ENCODE measurements at places on chromosomes 11 and 22.

DNA sequence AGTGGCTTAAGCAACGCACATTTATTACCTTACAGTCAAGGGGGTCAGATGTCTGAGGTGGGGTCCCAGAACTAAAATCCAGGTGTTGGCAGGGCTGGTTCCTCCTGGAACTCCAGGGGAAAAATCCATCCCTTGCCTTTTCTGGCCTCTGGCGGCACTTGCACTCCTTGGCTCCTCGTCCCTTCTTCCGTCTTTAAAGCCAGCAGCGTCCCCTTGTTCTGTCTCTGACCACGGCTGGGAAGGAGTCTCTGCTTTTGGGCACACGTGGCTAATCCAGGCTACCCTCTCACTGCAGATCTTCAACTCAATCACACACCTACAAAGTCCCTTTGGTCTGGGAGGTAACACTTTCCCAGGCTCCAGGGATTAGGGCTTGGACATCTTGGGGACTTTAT lies 73.5 kb upstream of the WNT7B start:
- no peak for DNase-seq

DNA sequence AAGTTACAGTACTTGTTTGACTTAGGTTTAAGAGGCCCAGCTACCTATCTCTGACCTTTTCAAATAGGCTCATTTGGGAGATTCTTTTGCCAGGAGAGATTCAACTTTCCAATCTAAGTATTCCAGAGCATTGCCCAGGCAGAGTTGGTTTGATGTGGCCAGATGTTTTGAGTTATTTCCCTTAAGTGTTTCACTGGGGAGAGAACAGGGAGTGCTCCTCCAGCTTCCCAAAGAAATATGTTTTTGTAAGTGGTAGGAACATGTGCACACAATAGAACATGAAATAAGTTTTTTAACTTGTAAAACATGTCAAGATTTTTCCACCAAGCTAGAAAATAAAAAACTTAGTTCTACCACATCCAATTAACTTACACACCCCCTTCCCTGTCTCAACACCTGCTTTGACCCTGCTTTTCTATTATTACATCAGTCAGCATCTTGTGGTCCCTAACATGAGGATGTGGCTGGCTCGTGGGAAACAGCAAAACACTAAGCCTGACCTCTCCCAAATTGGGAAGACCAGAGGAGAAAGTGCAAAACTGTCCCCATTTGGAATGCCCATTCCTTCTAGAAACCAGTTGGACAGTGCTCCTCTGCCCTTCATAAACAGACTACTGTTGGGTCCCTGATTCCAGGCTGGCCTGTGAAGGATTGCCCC lies 70.4 kb upstream of the RASSF10 start:
- no peak for DNase-seq

GRCh38 chr11:87295237-87295636 lies 257.5 kb downstream of the TMEM135 start:
- no peak for DNase-seq

GRCh38 chr22:50691521-50691920 lies 18.9 kb downstream of the SHANK3 start:
- no peak for DNase-seq

GRCh38 chr11:133710241-133710640 lies 135.1 kb downstream of the SPATA19 start:
- DNase-seq = no peak

- no peak for DNase-seq
These were observed 1.9 kb upstream of the THAP7 start for GRCh38 chr22:21003782-21004181.

DNA sequence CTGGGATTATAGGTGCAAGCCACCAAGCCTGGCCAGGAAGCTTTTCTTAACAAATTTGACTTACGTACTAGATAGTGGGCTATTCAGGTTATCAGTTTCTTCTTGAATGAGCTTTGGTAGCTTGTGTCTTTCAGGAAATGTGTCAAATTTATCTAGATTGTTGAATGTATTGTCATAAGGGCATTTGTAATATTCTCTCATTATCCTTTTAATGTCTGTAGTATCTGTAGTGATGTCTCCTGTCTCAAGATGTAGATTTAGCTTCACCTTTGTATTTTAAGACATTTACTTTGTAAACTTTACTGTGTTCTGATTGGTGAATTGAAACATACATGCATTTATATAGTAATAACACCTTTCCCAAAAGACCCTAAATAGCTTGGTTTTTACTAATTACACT lies 20.7 kb downstream of the ARHGAP8 start:
- DNase-seq = no peak

DNA sequence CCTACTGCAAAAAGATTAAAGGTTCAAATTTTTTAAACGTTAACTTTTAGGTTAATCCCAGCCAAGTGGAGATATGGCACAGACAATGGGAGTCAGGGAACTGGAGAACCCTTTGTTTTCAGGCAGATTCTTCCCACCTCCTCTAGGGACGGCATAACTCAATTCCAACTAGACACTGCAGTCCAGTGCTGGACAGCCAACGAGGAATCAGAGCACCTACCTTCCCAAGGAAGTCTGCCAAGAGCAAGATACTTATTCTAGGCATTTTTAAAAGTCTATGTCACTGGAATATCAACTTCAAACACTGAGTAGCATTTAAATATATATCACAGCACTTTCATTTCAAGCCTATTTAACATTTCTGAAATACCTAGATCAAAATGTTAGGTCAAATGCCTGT lies 7.3 kb downstream of the CADM1 start:
- no peak for DNase-seq

- no peak for DNase-seq
These were observed 20.9 kb downstream of the KREMEN1 start for GRCh38 chr22:29093501-29094300.

- DNase-seq = no peak
These were observed 857.2 kb upstream of the TENM4 start for GRCh38 chr11:80297858-80298632.

- peak; percentile 44 for DNase-seq
These were observed 862 bp downstream of the TPP1 start for GRCh38 chr11:6618117-6619003.

DNA sequence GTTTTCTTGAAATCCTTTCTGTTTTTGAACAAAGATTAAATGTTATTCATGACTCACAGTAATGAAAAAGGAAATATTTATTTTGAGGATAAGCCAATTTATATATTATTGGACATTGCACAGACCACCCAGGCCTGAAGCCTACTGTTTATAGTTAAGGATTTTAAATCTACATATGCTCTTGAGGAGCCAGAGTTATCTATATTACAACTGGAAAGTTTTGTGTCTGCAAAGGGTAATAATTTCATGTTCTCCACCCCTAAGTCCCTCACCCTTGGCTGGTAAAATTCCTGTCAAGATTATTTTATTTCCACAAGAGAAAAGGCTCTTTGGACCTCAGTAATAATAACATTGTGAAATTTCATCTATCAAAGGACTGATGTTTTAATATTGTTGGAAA lies 228.2 kb downstream of the TMEM135 start:
- DNase-seq = no peak

GRCh38 chr11:73249304-73249703 lies 22.8 kb upstream of the P2RY6 start:
- DNase-seq = no peak

GRCh38 chr11:116414357-116414880 lies 358.4 kb downstream of the BUD13 start:
- DNase-seq = no peak

- DNase-seq = no peak
These were observed 28.5 kb downstream of the CELF1 start for GRCh38 chr11:47524291-47524874.

DNA sequence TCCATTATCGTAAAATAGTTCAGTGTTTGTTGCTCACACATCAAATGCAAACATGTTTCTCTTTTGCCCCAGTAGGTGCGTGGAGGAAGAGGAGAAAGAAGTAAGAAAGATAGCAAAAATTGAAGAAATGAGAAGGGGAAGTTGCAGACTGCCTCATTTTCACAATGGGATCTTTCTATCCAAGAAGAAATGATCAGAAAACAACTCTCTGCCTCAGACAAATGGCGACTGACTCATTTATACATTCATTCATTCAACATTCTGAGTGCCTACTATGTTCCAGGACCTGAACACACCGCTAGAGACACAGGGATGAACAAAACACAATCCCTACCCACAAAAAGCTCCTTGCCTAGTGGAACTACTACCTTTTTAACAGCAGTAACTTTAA lies 367 bp downstream of the HPS5 start:
- no peak for DNase-seq

GRCh38 chr11:126791991-126792390 lies 208.6 kb downstream of the KIRREL3 start:
- no peak for DNase-seq

- DNase-seq = no peak
These were observed 43.1 kb upstream of the TH start for GRCh38 chr11:2214527-2215229.

DNA sequence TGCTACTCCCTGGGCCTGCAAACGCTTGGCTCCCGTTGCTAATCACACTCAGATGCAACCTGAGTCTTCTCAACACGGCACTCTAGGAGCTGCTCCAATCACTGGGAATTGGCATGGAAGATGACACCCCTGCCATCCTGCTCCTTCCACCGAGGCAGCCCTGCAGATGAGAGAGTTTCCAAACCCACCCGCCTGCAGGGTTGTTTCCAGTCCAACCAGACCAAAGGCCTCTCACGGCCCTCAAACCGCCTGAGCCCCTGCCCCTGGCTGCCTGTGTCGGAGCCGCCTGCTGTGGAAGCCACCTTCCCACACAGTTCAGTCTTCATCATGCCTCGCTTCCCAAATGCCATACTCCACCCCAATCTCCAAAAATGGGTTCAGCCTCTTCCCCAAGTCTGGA lies 36.8 kb upstream of the TP53I11 start:
- DNase-seq = no peak

- DNase-seq = no peak
These were observed 36.0 kb downstream of the IRAG1 start for GRCh38 chr11:10657308-10658271.

DNA sequence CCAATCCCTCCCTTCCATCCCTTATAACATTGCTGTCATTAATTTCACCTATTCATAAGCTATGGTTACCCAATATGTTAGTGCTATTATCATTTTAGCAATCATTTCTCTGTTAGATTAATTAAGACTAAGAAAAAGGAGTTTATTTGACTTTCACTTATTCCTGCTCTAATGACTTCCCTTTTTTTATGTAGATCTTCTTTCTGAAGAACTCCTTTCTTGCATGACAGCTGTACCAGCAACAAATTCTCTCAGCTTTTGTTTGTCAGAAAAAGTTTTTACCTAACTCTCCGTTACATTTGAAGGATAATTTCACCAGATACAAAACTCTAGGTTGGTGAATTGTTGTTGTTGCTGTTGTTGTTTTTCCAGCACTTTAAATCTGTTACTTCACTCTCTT lies 28.6 kb upstream of the OR8B8 start:
- no peak for DNase-seq
